Caco-2 (cell line): ENCODE measurements at places on chromosomes 13 and 19.
A peak's percentile ranks its signal among the peaks of the same experiment; 100 is the strongest.

DNA sequence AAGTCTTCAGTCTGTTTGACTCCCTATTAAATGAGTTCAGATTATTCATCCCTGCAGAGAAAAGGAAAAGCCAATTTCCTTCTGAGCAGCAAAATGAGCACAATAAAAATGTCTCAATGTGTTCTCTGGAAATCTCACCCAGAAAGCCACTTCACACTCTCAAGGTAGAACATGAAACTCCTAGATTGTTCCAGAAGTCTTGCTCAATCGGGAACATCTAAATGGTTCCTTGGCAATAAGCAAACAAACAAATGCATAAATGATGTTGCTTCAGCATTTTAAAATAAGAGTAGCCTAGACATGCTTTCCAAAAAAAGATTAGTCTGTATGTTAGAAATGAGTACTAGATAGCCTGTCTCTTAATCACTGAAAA is 59.7 kb upstream of the TNFRSF19 start:
- no peak for DNase-seq

GRCh38 chr19:45598267-45599001 is 3.6 kb downstream of the GPR4 start:
- no peak for DNase-seq

GRCh38 chr19:54203151-54203611 is 2.5 kb downstream of the RPS9 start:
- DNase-seq, result no peak

DNA sequence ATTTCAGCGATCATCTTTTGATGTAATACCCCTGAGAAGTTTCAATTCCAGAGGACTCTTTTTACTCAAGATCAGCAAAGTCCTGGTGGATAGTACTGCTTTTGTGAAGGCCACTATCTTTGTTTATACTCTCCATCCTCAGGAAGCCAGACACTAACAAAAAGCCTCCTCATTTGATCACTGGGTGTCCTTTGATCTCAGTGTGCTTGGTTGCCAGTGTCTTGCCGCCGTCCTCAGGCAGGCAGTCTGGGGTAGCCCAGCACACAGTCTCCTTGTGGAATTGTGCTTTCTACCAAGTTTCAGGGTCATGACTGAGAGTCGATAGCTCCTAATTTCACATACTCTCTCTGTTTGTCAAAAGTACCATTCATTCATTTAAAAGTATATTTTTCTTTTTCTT is 762.2 kb downstream of the EFNB2 start:
- DNase-seq, result peak; percentile 14
